Activated naive CD8-positive, alpha-beta T cell treated with anti-CD3 and anti-CD28 coated beads, Interleukin-2, amount 50 U/mL, for 16 hours (primary cell): ENCODE measurements at places on chromosomes 1 and 21.

GRCh38 chr1:44717653-44718052 is 13.3 kb downstream of the RNU5D-1 start:
- DNase-seq, result no peak

DNA sequence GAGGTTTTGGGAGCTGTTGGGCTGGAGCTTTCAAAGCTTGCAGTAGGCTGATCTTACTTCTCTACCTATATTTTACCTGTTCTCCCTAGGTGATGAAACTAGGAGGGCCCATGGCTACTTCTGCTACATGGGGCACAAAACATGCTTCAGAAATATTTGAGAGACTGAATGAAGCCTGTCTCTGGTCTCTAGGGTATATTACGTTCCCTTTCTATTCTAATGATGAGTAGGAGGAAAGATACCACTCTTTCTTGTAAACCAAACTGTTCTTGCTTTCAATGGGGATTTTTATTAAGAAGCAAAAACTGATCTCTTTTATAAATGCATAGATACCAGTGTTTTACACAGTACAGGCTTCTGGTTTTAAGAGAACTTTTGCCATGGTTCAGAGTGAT is 103.1 kb downstream of the GALNT2 start:
- no peak for DNase-seq

GRCh38 chr1:236471653-236472052 is 52.1 kb upstream of the LGALS8 start:
- no peak for DNase-seq

DNA sequence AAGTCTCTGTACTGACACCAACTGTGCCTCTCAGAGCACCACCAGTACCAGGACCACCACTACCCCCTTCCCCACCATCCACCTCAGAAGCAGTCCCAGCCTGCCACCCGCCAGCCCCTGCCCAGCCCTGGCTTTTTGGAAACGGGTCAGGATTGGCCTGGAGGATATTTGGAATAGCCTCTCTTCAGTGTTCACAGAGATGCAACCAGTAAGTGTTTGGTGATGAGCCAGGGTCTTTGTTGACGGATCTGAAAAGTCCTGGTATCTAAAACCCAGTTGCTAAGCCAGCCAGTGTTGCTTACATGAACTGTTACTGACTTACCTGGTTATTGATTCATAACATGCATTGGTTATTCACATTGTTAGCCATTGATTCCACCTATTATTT is 1.1 kb downstream of the C1orf56 start:
- DNase-seq, result no peak

DNA sequence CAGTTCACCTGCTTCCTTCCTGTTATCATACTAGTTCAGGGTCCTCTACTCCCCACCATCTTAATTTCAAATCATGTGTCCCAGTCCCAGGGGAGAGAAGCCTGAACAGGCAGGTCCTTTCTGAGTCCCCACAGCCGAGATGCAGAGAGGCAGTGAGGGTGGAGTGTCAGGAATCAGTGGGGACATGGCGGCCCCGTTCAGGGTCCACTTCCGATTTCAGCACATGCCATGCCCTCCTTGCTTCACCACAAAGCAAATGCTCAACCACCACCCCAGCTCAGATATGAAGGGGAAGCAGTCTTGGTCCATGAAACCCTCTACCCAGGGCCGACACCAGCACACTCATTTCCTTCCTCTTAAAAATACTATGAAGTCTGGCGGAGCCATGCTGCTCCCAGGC is 5.2 kb upstream of the SEMA4A start:
- no peak for DNase-seq

GRCh38 chr1:162627662-162628296 is 4.5 kb upstream of the DDR2 start:
- no peak for DNase-seq

- DNase-seq, result no peak
Measured at GRCh38 chr1:33429856-33430691, 821 bp downstream of the PHC2 start.

GRCh38 chr1:119011116-119011515 is 23.0 kb upstream of the TBX15 start:
- no peak for DNase-seq

DNA sequence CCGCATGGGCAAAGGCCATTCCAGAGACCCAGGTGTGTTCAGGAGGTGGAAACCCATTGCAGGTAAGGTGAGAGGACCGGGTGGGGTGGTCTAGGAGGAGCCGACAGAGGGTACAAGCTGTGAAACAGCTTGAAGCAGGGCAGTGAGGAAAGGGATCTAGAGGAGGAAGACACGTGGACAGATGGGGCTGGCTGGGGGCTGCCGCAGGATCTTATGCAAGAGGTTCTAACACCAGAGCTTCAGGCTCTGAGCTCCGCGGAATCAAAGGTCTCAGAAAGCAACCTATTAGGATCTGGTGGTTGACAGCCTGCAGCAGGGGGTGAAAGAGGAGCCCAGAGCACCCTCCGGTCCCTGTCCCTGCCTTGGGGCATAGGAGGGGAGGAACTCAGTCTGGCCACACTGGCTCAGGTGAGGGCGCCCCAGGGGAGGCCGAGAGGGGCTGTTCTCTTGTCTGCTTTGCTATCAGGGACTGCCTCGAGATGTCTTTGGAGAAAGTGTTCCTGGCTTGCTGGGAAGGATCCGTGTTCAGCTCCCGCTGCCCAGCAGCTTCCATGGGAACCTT is 1.9 kb downstream of the TFF1 start:
- no peak for DNase-seq

- DNase-seq, result no peak
Measured at GRCh38 chr1:242673652-242674051, 149.2 kb upstream of the PLD5 start.

- no peak for DNase-seq
Measured at GRCh38 chr1:20716232-20716631, 1.6 kb downstream of the KIF17 start.

DNA sequence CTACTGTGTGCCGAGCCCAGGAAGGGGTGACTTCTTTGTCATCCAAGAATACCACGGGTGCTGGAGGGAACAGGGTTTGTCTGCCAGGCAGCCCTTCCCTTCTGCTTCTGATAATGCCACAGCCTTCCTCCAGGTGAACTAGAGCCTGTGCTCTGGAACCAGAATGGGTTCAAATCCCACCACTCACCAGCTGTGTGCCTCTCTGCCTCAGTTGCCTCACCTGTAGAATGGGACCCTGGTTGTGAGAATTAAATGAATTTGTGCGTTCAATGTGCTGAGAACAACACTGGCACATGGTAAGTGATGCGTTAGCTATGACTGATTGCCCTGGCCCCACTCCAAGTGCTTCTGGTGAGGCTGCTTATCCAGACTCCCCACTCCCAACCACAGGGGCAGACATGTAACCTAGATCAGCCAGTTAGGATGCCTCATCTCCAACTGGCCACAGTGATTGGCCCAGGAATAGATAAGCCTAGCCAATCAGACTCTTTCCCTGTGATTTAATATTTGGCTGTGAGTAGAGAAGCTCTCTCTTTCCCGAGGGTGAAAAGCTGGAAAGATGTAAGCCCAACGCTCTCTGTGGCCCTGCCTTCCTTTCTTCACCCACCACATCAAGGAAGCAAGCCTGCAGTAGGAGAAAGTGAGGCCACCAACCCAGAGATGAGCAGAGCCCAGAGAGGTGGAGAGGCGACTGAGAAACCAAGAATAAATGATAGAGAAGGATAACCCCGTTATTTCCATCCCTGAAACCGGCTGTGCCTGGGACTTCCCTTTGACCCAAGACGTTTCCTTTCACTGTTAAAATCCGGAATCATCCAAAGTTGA is 20.8 kb upstream of the LAPTM5 start:
- no peak for DNase-seq

DNA sequence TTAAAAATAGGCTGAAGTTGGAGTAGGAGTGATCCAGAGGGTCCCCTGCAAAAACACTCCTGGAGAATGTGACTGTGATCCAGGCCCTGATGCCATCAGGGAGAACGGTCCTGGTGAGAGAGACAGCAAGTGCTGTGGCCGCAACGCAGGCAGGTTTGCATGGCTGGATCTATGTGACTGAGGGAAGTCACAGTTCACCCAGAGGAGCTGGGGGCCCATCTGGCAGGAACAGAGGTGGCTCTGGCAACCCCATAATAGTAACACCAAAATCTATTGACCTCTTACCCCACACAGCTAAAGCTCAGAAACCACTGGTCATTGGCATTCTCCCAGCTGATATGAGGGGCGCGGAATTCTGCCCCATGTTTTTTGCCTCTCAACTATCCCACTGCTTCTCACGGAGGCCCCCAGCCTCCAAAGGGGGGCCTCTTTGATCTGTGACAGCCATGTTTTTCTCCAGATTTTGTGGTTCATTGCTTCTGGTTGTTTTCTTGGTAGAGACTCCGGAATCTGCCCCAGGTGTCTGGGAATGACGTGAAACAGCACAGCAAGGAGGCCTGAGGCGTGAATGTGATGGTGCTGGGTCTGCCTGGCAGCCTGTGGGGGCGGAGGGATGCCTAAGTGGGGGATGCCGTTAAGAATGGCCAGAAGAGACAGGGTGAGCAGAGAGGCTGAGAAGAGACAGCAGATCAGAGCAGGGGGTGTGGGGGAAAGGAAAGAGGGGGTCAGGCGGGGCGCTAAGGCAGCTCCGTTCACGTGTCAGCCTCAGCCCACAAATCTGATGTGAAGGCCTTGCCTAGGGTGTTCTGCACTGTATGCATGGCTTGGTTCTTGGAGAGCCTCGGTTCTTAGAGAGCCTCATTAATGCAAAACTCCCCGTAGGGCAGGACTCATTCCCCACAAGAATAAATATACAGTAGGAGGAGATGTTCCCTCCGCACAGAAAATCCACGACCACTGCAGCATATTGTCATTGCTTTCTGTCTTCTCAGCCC is 23.5 kb downstream of the CASP9 start:
- no peak for DNase-seq

- DNase-seq, result no peak
Measured at GRCh38 chr1:156115514-156116374, 1.2 kb downstream of the LMNA start.

DNA sequence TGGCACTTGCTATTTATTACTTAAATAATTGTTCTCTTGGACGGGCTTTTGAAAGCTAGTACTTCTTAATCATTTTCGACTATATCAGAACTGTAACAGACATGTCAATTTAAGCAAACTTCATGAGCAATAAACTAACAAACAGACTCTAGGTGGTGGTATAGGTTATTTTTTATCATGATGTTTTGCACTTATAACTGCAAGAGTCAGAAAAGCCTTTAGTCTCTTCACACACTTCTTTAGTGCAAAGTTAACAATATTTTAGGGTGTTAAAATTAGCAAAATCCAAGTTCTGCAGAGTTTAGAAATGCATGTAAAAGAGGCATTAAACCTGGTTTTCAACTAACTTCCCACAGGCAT is 2.2 kb downstream of the NRIP1 start:
- no peak for DNase-seq

DNA sequence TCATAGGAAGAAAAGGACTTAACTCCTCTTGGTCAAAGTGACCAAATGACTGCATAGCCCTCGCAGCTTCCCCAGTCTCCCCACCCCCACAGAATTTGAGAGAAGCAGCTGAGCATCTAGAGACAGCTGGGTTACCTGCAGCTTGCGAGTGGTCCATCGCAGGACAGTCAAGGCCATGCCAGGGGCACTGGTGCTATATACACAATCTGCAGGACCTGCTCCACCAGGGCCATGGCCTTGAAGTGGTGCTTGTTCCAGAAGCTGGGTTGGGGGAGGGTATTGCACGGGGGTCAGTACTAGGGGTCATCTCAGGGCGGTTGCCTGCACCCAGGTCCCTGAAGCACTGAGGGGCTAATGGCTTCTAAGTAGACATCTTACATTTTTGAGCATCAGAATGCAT is 10.4 kb downstream of the MRTO4 start:
- no peak for DNase-seq

GRCh38 chr1:36542024-36542961 is 59.6 kb upstream of the CSF3R start:
- DNase-seq, result no peak

- DNase-seq, result no peak
Measured at GRCh38 chr1:8017495-8018197, 8.5 kb downstream of the ERRFI1 start.

GRCh38 chr1:10714337-10715114 is 81.9 kb downstream of the CASZ1 start:
- DNase-seq, result no peak

GRCh38 chr1:19113697-19114092 is 96.4 kb downstream of the UBR4 start:
- no peak for DNase-seq

DNA sequence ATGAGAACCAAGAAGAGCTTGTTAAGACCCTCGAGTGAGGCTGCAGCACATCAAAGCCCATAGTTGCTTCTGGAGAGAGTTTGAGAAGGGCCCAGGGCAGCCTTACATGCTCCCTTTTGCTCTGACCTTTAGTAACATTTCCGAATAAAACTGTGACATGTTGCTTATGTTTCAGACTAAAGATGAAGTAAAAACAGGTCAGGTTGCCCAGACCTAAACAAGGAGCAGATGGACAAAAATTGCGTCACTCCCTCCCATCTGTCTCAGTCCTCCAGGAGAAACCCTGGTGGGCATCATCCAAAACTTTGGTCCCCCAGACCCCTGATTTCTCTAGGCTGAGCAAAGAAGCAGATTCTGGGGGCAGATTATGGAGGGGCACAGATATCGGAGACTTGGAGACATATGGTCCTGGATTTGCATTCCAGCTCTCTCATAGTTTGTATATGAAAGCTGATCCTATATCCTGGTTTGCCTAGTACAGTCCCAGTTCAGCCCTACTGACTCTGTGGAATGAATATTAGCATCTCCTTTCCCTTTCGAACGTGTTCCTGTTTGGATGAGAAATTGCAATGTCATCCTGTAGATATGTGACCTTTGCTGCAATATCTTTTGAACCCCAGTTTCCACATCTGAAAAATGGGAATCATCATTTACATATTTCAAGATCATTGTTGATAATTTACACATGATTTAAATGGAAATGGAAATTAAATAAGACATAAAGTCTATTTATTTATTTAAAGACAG is 304.9 kb upstream of the USP24 start:
- DNase-seq, result no peak

- DNase-seq, result no peak
Measured at GRCh38 chr1:65279070-65279779, 30.1 kb upstream of the DNAJC6 start.

DNA sequence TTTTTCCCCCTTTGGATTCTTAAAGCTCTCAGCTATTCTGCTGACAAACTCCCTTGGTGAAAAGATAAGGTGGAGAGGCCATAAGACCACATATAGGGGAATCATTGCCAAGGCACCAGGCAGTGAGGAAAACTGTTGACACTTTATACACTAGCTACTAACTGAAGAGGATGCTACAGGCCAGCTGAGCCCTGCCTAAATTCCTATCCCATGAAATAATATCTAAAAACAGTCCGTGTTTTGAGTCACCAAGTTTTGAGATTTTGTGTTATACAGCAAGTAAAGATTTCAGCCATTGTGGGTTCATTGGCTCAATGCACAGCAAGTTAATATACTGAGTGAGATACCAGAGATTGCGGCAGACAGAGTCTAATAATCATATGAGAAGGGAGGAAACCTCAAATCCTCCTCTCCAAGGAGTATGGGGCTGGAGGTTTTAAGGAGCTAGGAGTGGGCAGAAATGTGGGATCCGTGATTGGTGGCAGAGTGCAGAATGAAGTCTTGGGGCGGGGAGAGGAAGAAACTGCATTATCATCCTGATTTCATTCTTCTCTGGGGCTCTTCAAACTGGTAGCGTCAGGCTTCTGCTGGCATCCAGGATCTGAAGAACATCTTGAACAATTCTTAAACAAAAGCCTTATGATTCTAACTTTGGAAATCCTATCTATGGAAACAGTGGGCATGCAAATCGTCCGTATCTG is 9.2 kb downstream of the CLDN8 start:
- no peak for DNase-seq
